Stimulated activated effector memory CD8-positive, alpha-beta T cell treated with anti-CD3 and anti-CD28 coated beads, Interleukin-12 subunit alpha, Interleukin-12 subunit beta, amount 100 ng/mL, for 72 hours (primary cell): ENCODE measurements at places on chromosomes 5 and 9.

GRCh38 chr9:37239224-37239859 is 119.0 kb downstream of the ZCCHC7 start:
- DNase-seq = no peak

DNA sequence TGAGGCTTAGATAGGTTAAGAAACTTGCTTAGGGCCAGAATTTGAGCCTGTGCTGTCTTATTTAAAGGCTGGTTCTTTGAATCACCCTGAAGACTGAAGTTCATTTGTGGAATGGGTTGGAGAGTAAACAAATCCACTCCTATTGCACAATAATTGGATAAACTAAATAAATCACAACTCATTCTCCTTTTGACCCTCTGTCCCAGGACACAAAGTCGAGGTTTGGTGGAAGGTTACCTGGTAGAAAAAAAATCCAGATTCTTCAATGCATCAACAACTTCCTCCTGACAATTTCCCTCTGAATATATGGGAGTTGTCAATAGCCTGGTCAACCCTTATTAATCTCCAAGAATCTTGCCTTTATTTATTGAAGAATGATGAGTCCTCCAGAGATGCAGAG is 28.9 kb downstream of the TBC1D2 start:
- no peak for DNase-seq

- DNase-seq = no peak
These were observed 55.3 kb downstream of the MAPKAP1 start for GRCh38 chr9:125651576-125652232.

GRCh38 chr5:159873680-159874079 is 42.6 kb upstream of the ADRA1B start:
- DNase-seq = no peak

DNA sequence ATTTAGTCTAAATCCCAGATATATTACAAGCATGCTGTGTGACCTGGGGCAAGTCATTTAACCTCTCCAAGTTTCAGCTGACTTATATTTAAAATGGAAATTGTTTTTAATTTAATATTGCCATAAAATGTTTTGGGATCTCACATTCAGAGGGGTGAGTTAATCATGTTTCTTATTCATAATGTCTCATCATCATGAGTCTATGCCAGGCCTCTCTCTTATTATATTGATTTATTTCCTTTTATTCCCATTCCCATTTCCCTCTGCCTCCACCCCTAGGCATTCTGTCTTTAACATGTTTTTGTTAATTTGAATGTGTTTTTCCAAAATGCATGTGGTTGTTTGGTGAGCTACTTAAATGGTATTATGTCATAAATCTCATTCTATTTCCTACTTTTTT is 39.0 kb upstream of the TTC1 start:
- no peak for DNase-seq

DNA sequence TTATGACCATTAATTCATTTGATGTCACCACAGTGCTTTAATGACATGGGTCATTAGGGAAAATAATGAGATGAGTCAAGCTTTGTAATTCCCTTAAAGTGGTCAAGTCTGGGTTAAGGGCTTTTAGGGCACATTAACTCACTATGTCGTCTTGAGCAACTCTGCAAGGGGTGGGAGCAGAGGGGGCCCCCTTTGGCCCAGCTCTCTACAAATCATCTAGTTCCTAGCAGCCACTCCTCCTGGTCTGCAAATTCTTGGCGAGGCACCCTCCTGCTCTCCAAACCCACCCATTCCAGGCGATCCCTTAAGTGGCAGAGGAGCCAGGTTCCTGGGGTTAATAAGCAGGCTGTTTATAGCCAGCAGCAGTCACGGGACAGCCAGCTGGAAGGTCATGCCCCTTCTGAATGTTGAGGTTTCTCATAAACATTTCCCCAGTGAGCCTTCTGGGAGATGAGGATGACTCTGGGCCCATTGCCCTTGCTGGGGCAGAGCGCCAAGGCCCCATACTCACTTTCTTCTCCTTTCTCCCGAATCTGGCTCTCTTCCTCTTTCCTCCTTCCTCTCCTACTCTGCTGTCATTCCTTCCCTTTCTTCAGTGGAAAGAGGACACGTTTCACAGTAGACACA is 14.3 kb upstream of the GPX3 start:
- DNase-seq = no peak

DNA sequence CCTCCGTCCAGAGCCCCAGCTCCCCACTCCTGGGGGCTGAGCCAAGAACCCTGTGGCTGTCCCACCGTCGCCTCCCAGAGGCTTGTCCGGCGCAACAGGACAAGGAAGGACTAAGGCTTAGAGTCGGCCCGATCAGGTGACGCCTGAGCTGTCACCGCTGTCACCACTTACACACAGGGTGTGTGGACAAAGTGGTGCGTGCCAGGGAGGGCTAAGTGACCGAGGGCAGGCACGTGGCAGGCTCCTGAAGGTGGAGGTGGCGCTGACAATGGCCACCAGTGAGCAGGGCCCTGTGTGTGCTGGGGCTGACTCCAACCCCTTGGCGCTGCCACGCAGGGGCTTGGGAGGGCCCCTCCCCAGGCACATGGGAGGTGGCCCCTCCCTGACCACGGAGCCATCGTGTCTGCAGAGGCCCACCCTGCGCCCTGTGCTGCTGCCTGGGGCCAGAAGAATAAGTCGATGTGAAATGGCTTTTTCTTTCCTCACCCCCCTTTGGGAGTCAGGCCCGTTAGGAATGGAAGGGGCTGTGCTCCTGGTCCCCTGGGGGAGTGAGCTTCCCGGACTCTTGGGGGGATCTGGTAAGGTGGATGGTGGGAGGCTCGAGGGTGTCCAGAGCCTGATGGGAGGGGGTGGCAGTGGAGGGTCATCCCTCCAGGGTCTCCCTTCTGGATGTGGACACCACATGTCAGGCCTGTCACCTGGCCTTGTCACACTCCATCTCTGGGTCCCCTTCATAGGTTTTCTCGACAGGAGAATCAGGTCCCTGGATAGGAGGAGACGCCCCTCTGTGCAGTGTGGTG is 2.6 kb upstream of the GPSM1 start:
- no peak for DNase-seq

- no peak for DNase-seq
These were observed 435.4 kb upstream of the GRAMD2B start for GRCh38 chr5:125987677-125988255.

DNA sequence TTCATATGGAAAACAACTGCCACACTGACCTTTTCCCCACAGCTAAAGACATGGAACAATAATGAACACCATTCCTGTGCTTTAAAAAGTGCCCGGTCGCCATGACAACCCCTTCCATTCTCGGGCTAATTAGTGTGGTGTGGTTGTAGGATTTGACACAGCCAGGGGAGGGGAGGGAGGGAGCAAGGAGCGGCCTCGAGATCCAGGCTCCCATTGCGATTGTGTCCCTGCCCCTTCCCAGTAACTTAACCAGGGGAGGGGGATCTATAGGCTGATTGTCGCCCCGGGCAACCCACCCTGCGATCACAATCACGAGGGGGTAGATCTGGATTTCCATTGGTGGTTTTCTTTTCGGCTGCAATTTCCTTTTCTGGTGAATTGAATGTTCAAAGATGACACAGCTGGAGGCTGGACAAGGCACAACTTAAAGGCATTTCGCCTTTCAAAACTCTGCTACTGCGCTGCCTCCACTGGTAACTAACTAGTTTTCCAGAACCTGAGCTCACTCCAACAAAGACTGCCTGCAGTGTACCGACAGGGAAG is 96.7 kb upstream of the RETREG1 start:
- DNase-seq = no peak

- no peak for DNase-seq
These were observed 17.1 kb upstream of the SPOUT1 start for GRCh38 chr9:128846680-128847030.
